ENCODE measurements at places on chromosomes 4 and X. TPM values are rescaled to one million over a fixed set of nuclear protein-coding genes. Genes with fewer than 3 reads are reported as not detected.

The HTN3 gene
- not detected for total RNA-seq

The REELD1 gene
- 0.09 TPM for total RNA-seq

GRCh38 chr4:124152132-124152531 lies 560.4 kb downstream of the ANKRD50 start:
- DNase-seq: no peak

DNA sequence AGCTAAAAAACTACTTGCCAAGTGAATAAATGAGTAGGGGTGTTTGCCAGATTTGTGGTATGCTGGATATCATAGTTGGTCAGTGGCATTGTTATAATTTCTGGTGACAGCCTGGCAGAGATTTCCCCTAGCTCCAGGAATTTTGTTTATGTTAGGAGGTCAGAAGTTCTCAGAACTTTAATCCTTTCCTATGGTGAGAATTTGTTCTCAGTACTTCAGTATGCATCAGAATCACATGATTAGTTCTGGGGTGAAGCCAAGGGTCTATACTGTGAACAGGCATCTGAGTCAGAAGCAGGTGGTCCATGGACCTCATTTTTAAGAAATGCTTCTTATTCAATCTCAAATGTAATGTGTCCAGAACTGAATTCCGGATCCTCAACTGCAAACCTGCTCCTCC lies 10.5 kb downstream of the RASSF6 start:
- no peak for DNase-seq

GRCh38 chr4:140346136-140346535 lies 27.3 kb upstream of the SCOC start:
- no peak for DNase-seq

- no peak for DNase-seq
These were observed 25.3 kb upstream of the MTNR1A start for GRCh38 chr4:186580669-186581068.

DNA sequence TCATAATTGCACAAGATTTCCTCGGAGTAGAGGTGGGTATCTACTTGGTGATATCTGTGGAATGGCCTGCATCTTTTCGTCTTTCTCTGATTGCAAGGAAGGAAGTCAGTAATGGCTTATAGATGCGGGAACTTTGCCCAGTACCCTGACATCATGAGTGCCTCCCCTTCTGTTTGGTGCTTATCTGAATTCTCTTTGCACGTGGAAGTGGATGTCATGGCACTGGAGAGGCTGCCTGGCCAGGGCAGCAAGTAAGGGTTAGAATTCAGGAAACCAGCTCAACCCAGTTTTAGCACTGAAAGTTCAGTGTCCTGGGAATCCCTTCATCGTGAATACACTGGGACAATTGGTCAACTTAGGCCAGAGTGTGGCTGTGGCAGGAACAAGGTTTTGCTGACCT lies 83.5 kb upstream of the RAPGEF2 start:
- no peak for DNase-seq

- no peak for DNase-seq
These were observed 98.1 kb upstream of the JADE1 start for GRCh38 chr4:128711361-128711760.

DNA sequence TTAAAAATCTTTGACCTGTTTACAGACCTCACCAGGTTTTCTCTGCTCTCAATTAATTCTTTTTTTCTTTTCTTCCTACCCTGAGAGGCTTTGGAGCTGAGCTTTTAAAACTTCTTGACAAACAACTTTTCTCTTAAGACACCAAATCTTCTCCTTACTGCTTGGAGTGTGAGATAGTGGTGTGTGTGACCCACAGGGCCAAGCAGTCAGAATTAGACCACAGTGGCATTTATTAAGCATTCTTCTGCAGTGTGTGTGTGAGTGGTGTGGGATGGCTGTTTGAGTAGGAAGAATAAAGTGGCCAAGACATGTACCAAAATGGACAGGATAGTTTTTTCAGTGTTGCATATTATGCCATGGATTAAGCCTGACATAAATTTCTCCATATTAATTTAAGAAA lies 665.1 kb downstream of the RAPGEF2 start:
- no peak for DNase-seq

The USP9X gene
- 41.7 TPM for total RNA-seq

GRCh38 chr4:151753056-151753455 lies 7.8 kb downstream of the GATB start:
- DNase-seq: no peak

DNA sequence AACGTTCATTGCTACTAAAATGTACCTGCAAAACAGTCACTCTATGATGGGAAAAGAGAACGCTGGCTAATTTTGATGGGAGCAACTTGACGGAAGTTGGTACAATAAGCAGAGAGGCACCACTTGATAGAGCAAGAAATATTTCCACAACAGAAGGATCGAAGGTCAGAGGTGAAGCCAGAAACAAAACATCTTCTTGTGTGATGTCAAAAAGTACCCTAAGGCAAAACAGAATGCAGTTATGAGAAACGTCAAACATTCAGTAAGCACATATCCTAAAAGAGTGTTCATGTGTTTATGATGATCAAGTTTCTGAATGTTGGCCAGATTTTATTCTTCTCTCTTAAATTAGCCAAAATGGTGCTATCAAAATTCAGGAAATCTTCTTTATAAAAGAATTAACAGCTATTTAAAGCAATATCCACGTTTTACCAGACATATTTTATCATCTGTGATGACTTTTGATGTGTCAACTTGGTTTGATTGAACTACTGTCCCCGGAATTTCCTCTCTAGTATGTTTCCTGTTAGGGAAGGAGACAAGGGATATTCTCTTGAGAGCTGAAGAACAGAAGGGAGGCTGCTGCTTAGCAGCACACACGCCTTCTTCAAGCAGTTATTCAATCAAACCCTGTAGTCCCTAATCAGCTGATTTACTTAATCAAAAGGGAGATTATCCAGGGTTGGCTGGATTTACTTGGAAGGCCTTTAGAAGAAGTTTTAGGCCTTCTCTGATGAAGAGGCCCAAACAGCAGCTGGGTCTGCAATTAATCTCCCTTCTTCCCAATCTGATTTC lies 15.7 kb downstream of the AASDH start:
- no peak for DNase-seq

- no peak for DNase-seq
These were observed 99.2 kb upstream of the ARSJ start for GRCh38 chr4:114078636-114079035.

DNA sequence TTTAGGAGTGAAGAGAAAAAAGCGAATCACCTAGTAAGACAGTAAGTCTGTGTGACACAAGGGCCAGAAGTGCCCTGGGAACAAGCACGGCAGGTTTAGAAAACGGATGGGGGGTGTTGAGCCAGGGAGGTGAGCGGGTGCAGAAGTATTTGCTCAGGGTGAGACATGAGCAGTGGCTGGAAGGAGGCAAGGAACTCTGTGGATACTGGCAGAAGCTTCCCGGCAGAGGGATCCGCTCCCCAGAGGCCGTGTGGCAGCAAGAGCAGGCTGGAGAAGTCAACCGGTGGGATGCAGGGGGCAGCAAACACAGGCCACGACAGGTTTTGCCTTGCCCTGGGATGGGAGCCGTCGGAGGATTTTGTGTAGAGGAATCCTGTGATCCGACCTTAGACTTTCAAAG lies 2.3 kb upstream of the UVSSA start:
- no peak for DNase-seq

- no peak for DNase-seq
These were observed 9.8 kb downstream of the ATP8A1 start for GRCh38 chr4:42646999-42647541.

The USP17L5 gene
- total RNA-seq: not detected

The TGIF2LX gene
- total RNA-seq: not detected

DNA sequence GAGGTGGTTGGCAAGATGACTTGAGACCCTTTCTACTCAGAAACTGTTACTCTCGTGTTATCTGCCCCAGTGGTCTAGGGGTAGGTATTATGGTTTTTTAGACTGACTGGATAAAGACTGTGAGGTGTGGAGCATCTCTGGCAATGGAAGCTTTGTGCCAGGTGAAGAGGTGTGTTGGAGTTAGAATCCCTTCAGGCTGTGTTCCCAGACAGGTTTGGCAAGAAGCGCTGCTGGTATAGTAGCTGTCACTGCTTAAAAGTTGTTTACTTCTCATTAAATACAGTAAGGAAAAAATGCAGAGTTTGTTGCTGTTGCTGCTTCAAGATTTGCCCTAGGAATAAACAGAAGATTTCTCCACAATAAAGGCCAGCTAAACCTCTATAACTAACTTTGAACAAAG lies 35.3 kb downstream of the AREG start:
- no peak for DNase-seq

The ZAR1 gene
- not detected for total RNA-seq

DNA sequence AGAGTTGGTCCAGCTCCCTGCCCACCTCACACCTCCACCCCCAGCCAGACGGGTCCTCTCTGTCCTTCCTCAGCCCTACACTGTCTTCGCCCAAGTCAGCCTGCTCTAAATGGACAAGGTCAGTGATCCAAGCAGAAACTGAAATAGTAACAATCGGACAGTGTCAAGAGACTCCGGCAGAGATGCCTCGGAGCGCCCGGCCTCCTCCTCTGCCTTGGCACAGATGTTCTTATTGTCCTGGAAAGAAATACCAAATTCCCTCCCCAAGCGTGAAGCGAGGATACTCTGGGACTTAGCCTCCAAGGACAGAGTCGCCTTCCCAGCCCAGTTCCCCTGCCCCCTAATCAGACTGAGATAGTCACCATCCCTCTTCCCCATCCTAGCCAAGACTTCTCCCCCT lies 28.5 kb downstream of the UTP14A start:
- no peak for DNase-seq

The TNIP3 gene
- total RNA-seq: not detected

The RPA4 gene
- 0.09 TPM for total RNA-seq

The DUSP9 gene
- total RNA-seq: 0.14 TPM

DNA sequence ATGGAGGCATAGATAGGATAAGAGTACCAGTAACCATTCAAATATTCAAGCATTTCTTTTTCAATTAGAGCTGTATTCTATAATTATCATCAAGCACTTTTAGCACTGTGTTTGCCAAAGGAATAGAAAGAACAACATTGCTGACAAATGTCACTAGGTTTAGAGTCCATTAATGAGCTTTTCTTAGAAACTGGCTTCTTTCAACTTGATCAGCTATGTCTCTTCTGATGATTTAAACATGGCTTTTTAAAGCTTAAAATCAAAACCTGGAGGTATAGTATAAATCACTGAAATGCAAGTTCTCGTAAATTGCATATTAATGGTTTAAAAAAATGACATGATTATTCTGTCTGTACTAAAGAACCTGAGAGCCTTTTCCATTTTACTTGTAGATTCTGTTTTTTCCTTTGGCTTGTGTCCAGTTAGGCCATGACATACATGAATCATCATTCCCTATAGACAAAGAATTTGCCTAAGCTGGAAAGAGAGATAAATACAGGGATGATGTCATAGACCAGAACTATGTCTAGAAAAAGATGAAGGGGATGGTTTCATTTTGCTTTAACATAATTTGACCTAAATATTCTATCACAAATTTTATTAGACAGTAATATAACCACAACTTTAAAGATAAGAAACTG lies 340.1 kb upstream of the CTSO start:
- no peak for DNase-seq

DNA sequence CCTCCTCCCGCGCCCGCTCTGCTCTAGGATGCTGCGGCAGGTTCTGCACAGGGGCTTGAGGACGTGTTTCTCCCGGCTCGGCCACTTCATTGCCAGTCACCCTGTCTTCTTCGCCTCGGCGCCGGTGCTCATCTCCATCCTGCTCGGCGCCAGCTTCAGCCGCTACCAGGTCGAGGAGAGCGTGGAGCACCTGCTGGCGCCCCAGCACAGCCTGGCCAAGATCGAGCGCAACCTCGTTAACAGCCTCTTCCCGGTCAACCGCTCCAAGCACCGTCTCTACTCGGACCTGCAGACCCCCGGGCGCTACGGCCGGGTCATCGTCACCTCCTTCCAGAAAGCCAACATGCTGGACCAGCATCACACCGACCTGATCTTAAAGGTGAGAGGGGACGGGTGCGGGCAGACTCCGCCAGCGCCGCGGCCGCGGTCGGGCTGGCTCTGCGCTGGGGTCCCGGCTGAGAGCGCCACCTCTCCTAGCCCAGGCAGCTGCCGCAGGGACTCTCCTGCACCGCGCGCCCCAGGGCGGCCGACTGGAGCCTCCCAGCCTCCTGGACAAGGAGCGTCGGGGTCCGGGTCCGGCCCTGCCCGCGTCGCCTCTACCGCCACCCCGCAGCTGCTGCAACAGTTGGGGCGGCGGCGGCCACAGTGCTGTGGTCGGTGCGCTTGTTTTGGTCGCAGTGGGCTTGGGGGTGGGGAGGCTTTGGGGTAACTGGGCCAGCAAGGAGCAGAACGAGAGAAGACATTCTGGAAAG lies at the start of gene PTCHD1:
TSS of gene PTCHD1 (plus strand) at position 2 of the 752 bp plus-strand sequence. CDS start at position 29, 27 bp downstream.
- DNase-seq: no peak

The ZNF275 gene
- total RNA-seq: 6.4 TPM

DNA sequence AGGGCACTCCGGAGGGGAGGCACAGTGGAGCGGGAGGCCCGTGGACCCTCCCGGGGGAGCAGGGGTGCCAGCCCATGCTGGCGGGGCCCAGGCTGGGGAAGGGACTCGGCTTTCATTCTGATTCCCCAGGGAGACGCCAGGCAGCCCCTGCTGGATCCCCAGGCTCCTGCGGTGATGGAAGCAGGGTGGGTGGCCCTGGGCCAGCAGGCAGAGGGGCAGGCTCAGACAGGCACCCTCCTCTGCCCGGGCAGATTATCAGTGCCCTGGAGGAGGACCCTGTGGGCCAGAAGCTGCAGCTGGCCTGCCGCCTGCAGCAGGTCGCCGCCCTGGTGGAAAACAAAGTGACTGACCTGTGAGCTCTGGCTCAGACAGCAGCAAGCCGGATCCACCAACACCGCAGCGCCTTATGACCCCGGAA lies 2.1 kb upstream of the SRPK3 start:
- DNase-seq: no peak

The SMIM43 gene
- not detected for total RNA-seq

The BCLAF3 gene
- total RNA-seq: 5.7 TPM

- no peak for DNase-seq
These were observed 195.0 kb upstream of the HS3ST1 start for GRCh38 chr4:11623726-11624037.

The CHRDL1 gene
- 9.6 TPM for total RNA-seq

GRCh38 chr4:18394656-18395055 lies 373.1 kb upstream of the LCORL start:
- DNase-seq: no peak

- DNase-seq: no peak
These were observed 208.0 kb downstream of the ENOX2 start for GRCh38 chrX:130694983-130695382.

The HSFX3 gene
- total RNA-seq: not detected

DNA sequence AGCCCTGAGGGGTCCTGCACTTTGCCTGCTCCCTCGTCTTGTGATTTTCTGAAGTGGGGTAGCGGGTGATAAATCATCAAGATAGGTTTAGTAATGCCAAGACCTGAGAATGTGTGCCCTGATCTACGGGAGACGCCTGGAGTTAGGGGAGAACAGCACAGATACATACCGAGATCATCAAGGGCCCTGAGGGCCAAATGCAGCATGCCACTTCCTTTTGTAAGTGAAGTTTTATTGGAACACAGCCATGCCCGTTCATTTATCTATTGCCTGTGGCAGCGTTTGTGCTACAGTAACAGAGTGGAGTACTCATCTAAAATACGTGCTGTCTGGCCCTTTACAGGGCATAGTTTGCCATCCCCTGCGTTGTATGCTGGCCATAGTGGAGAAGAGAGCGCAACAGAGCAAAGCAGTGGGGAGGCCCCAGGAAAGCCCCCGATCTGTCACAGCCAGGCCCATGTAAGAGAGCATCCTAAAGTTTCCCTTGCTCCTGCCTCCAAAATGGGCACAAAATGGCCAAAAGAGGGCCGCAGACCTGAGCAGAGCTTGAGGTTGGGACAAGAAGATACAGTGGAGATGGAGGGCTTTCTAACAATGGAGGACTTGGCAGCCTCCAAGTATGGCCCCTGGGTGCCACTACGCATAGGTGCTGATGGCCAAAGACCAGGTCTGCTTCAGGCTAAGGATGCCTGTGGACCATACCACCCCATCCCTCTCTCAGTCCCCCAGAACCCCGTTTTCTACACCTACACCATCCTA lies 167.0 kb downstream of the SMIM20 start:
- no peak for DNase-seq

Measured in pancreas (tissue), 10 donors.